ENCODE measurements at places on chromosomes 4 and X. TPM values are rescaled to one million over a fixed set of nuclear protein-coding genes. Genes with fewer than 3 reads are reported as not detected.

GYPA gene
- not detected for total RNA-seq

KIAA1210 gene
- not detected for total RNA-seq

CFAP99 gene
- total RNA-seq, result not detected

FAM133A gene
- not detected for total RNA-seq

CT55 gene
- total RNA-seq, result not detected

IL13RA1 gene
- total RNA-seq, result 22.3 TPM

ADH1B gene
- not detected for total RNA-seq

GRCh38 chr4:81724925-81725329 is 253.2 kb upstream of the RASGEF1B start:
- DNase-seq, result peak; percentile 67

DNA sequence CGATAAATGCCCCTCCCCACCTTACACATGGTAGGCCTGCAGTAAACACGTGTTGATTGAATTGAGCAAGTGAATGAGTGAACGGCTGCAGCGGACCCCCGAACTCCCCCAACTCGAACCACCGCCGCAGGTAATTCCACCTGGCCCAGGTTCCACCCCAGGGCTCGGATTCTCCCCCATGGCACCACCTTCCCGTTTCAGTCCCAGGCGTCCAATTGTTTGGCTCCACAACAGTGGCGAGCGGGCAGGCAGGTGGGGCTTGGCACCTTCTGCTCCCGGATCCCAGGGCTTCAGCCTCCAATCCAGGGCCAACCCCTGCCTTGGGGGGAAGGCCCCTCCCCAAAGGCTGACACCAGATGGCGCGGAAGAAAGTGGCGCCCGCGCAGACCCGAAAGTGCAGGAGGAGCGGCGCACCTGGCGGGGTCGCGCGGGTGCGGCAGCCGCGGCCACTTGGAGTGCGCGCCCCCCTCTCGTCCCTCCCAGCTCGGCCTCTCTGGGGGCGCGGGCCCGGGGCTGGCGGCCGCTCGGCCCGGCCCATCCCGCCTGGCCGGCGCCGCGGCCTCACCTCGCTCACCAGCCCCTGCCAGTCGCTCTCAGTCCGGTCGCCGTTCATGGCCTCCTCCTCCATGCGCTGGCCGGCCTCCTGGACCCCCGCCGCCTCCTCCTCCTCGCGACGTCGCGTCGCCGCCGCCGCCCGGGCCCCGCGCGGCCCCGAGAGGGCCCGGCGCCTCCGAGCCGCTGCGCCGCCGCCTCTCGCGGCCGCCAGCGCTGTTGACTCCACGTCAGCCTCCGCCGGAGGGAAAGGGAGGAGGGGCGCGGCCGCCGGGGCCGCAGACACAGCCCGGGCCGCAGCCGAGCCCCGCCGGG is at the start of gene CCDC149:
Gene CCDC149 (minus strand): TSS at position 791 of the 867 bp plus-strand sequence. CDS start 178 bp downstream, at position 613.
- peak; percentile 79 for DNase-seq

DNA sequence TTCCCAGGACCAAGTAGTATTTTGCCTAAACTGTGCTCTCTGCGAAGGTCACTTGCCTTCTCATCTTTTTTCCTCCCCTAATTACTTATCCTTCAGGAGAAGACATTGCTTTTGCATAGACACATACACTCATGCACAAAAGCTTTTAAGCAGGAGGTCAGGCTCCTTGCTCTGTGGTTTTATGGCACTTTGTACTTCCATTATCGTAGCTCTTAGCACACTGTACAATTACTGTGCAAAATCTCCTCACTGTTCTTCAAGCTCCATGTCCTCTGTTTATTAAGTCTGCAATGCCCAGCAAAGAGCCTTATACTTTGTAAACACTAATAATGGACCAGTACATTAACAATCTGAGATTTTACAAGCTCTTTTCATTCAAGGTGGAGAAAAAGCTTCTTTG is 188.4 kb upstream of the GNPDA2 start:
- DNase-seq, result no peak

GRCh38 chr4:185383451-185383850 is 12.3 kb downstream of the LRP2BP start:
- DNase-seq, result no peak

DNA sequence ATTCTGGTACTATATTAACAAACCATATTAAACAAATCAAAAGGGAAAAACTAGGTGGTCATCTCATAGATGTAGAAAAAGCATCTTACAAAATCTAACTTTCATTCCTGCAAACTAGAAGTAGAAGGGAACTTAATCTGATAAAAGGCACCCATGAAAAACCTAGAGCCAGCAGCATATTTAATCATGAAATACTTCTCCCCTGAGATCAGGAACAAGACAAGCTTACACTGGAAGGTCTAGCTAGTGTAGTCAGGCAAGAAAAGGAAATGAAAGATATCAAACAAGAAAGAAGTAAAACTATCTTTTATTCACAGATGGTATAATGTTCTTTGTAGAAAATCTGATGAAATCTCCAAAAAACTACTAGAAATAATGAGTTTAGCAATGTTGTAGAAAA is 41.2 kb downstream of the ATP10D start:
- DNase-seq, result no peak

DNA sequence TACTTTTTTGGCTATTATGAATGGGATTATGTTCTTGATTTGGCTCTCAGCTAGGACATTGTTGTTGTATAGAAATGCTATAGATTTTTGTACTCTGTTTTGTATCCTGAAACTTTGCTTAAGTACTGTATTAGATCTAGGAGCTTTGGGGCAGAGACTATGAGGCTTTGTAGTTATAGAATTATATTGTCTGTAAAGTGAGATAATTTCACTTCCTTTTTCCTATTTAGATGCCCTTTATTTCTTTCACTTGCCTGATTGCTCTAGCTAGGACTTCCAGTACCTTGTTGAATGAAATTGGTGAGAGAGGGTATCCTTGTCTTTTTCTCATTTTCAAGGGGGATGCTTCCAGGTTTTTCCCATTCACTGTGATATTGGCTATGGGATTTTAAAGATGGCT is 28.1 kb downstream of the ADAM29 start:
- DNase-seq, result no peak

- no peak for DNase-seq
These were observed 159.2 kb downstream of the ADGRL3 start for GRCh38 chr4:61359301-61359700.

DNA sequence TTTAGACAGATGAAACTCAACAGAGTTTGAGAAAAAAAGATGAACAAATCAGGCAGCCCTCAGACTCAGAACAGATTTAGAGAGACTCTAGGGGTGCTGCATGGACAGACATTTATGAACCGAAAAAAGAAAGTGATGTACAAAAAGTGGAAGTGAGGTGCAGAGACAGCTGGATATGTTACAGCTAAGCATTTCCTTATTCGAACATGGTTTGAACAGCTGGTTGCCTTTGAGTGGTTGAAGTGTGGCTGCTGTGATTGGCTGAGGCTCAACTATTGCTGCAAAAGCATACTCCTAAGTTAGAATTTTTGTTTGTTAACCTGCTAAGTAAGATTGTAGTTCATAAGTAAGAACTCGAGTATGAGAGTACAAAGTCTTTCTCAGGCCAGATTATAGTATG is 331.5 kb upstream of the PABPC4L start:
- DNase-seq, result no peak

DNA sequence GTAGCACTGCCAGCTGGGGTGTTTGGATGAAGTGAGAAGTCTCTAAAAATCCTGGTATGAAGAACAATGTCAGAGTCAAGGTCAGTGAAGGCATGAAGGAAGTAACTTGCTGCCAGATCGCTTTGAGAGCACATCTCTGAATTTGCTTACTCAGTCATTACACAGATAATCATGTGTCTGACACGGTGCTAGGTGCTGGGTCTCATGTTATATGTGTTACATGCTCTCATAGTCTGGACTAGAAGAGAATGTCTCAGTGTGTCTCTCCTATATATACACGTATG is 337.9 kb downstream of the ARHGAP10 start:
- no peak for DNase-seq
